ENCODE measurements at places on chromosomes 7 and 10.

- no peak for DNase-seq
Observed at GRCh38 chr10:48748573-48748972, 63.9 kb downstream of the WDFY4 start.

DNA sequence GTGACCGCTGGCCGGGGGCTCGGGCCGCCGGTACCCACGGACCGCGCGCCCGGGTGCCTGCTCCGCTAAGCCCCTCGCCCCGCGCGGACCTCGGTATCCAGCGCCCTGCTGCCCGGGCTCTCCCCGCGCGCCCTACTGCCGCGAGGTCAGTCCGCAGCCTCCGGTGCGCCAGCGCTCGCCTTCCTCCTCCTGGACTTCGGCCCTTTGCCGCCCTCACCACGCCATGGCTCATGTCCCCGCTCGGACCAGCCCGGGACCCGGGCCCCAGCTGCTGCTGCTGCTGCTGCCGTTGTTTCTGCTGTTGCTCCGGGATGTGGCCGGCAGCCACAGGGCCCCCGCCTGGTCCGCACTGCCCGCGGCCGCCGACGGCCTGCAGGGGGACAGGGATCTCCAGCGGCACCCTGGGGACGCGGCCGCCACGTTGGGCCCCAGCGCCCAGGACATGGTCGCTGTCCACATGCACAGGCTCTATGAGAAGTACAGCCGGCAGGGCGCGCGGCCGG lies 483 bp downstream of the GDF10 start:
- DNase-seq, result peak; percentile 28

- no peak for DNase-seq
Observed at GRCh38 chr7:46603780-46604179, 682.7 kb upstream of the IGFBP3 start.

DNA sequence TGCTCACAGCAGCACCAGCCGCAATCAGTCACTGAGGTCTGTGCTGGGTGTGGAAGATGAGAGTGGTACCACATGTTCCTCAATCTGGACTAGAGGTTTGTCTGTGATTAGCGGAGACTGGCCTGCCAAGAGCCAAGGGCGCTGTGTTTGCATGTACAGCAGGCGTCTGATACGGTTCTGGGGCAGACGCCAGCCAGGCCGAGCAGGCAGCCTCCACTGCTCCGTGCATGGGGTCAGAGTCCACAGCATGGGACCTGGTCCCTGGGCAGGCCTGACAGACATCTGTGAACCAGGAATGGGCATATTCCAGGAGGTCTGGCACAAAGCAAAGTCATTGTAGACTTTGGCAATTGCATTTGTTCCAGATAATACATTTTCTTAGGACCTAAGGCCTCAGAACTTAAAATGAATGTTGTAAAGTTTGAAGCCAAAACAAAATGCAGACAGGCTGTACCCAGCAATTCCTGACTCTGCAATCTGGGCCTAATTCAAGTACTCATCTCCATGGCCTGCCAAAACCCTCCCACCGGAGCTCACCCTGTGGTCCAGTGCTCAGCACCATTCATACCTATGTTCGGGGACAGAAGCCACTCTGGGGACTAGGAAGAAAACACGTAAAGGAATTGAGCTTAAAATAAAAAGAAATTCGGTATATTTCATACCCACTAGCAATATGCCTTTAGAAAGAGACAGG lies 50.0 kb upstream of the FAM20C start:
- DNase-seq, result no peak

DNA sequence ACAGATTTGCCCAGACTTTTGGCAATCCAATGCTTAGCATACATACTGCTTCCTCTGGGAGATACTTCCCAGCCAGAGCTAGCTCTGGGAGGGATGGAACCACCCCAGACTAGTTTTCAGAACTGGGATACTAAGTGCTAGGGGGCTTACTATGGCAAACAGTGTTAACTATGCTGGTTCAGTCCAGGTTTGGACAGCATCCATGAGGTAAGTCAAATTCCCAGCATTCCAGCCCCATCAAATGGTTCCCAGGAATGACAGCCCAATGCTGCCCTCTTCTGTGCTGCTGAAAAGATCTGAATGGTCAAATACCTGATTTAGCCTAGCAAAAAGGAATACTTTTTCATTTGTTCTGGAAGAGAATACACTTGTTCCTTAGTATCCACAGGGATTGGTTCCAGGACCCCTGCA lies 141.7 kb upstream of the CCDC6 start:
- no peak for DNase-seq

DNA sequence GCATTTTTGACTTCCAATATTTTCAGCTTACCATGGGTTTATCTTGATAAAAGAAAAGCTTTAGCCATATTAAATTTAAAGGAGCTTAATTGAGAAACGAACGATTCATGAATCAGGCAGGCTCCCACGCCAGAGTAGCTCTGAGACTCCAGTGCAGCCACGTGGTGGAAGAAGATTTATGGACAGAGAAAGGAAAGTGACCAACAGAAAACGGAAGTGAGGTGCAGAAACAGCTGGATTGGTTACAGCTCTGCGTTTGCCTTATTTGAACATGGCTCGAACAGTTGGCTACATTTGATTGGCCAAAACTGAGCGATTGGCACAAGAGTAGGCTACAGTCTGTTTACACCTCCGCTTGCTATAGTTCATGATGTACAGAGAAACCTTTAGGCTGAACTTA lies 395.4 kb downstream of the GATA3 start:
- no peak for DNase-seq

DNA sequence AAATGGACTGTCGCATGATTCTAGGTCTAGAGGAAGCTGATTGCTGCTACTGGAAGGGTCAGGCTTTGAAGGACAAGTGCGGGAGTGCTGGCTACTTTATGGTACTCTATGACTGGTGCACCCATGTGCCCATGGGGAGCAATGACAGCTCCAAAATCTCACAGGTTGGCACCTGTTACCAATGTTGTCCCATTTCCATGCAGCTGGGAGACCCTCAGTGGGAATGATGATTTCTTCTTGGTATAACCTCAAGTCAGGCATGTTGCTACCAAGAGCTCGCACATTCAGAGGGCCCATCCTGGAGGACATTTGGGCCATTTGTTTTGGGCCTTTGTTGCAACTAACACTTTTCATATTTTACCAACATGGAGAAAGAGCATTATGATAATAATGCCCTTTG lies 174.4 kb downstream of the PRKCQ start:
- DNase-seq, result no peak

DNA sequence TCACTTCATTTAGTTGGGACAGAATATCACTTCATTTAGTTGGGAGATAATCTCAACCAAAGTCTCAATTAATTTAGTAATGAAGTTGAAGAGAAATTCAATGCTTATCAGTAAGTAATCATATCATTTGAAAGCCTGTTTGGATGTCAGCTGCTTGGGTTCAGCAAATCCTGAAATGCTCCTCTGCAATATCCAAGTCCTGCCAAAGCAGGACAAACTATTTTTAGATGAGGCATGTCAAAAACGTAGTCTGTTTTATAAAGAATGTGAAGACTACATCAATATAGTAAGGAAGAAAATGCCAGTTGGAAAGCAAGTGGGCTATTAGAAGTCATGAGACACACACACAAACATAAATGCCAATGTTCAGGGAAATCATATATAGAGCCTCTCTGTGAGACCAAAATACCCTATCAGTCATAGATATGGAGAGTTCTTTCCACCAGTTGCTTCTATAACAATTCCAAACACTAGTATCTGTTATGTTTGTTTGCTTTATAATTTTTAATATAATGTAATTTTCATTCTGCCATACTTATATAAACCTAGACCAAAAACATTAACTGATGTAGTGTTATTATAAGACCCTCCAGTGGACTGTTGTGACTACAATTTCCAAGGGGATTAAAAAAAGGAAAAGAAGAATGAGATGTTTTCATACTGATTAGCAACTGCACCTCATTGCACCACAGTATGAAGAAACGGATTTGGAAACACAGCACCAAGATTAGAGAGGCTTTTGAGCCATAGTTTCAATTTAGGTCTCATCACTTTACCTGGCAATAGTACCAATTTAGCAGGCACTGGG lies 160.7 kb downstream of the LRRTM3 start:
- DNase-seq, result no peak

DNA sequence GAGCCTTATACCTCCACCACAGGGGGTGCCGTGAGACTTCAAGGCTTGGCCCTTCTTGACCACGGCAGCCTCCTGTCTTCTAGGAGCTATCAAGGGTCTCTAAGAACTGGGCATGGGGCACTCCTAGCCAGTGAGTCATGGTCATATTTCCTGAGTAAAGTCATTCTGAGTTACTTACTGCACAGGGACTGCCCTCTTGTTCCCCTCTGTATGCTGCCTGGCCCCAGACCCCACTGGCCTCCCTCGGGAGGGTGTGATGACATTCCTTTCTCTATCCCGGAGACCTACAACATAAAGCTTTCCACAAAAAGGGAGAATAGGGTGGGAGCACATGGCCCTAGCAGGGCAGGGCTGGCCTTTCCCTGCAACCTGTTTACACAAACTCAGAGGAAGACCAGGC lies 21.4 kb downstream of the DPCD start:
- no peak for DNase-seq

DNA sequence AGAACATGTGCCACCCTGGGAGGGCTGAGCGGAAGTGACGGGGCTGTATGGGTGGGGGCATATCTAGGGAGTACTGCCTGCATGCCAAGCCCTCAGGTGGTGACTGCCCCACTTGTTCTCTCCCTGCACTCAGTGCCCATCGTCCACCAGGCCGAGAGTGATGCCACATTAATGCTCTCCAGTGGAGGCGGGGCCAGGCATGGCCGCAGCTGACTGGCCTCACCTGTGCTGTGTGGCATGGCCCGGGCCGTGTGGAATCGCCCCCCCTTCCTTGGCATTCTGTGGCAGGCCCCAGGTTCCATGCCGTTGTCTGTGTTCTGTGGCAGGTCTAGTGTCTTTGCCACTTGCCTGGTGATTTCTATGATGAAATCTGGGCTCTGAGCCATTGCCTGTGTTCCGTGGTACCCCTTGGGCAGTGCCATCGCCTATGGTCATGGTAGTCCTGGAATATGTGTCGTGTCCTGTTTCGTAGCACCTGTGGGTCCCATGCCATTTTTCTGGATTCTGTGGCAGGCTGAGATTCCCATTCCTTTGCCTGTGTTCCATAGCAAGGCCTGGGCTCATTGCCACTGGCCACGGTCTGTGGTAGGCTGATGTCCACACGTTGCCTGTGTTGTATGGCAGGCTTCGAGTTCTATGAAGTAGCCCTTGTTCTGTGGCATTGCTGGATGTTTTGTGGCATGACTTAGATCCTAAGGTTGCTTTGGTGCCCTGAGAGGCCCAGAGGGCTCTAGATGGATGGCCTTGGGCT lies 8.9 kb downstream of the FLNC start:
- DNase-seq, result no peak

DNA sequence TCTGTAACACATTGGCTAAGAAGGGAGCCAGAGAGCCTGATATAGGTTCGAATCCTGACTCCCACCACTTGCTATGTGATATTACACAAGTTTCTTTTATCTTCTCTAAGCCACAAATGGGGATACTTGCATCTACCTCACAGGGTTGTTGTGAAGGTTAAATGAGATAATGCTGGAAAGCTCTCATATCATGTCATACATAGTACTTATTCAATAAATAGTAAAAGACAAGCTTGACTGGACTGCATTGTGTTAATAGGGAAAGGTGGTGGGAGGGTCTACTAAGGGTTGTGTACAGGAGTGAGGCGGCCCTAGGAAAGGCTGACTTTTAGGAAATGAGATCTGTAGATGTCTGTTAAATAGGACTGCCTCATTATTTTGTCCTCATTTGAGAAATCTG lies 35.8 kb upstream of the DNMBP start:
- DNase-seq, result no peak

DNA sequence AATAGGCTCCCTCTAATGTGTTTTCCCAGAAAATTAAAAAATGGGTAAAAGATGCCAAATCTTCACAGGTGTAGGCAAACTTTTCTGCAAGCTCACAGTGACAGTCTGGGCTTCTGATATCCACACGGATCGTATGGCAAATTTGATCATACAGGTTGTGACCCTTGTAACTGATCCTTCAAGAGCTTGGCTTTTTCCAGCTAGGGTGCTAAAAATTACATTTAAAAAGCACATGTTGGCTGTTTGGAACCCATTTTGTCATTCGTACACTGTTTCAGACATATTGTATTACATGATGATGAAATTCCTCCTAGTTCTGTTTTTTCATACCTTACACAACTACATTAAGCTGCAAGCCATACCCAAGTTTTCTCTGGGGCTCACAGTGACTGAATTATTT lies 138.7 kb downstream of the GFRA1 start:
- no peak for DNase-seq

- DNase-seq, result no peak
Observed at GRCh38 chr10:46549171-46550075, 7.0 kb downstream of the GPRIN2 start.

GRCh38 chr7:125908711-125909110 lies 979.1 kb upstream of the POT1 start:
- DNase-seq, result no peak

- peak; percentile 49 for DNase-seq
Observed at GRCh38 chr10:61943674-61944378, 42.3 kb downstream of the ARID5B start.

- no peak for DNase-seq
Observed at GRCh38 chr10:93193906-93194305, 120.2 kb downstream of the CYP26A1 start.

- no peak for DNase-seq
Observed at GRCh38 chr7:105007298-105007697, 6.7 kb upstream of the KMT2E start.

- no peak for DNase-seq
Observed at GRCh38 chr10:3836222-3836820, 51.3 kb upstream of the KLF6 start.

GRCh38 chr10:12741360-12741804 lies 260.1 kb downstream of the CCDC3 start:
- no peak for DNase-seq

DNA sequence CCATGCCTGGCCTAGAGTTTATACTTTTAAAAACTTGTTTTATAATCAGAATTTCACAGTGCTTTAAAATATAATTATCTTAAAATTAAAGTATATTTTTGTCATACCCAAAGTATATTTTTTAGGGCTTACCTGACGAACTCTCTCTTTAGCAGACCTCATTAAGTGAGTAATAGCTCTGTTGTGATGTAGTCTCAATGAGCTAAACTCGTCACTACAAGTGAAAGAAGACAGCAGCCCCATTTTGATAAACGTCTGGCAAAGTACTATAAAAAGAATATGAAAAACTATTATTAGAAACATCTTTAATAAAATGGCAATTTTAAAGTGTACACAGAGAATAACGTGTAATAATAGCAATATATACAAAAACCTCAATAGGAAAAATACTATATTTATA lies 18.6 kb downstream of the ANKRD61 start:
- no peak for DNase-seq

DNA sequence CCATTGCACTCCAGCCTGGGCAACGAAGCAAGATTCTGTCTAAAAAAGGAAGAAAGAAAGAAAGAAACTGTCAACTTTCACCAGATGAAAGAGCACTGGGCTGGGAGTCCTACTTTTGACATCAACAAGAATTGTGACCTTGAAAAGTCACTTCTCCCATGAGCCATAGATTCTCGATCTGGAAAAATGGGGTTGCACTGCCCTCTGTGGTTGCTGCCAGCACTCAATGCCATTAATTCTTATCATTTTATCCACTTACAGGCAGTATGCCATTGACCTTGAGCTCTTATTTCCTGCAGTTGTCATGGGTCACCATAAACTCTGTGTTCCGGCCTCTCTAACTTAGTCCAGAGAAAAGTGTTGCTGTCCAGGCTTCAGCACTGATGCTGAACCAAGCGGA lies 137.2 kb downstream of the NOC3L start:
- DNase-seq, result no peak
